Omental fat pad (tissue), 4 donors: ENCODE measurements at places on chromosomes 13 and 19.

DNA sequence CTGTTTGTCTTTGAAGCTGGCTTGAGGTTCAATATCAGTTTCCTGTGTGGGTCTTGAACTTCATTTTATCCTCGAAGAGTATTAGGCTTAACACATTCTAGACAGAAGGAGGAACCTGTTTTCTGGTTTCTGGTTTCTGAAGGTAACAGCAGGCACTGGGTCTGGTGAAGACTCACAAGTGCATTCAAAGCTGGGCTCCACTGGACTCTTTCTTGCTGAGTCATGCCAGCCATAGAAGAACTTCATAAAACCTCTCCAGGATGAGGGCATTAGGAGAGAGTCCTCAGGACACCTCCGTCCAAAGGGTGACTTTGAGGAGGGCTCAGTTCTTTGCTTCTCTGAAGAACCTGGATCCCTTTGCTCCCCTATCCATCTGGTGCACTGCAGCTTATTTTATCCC lies 668.6 kb upstream of the SLC10A2 start:
- no peak for DNase-seq

- DNase-seq, result no peak
These were observed 42.3 kb downstream of the DEDD2 start for GRCh38 chr19:42174958-42175734.

DNA sequence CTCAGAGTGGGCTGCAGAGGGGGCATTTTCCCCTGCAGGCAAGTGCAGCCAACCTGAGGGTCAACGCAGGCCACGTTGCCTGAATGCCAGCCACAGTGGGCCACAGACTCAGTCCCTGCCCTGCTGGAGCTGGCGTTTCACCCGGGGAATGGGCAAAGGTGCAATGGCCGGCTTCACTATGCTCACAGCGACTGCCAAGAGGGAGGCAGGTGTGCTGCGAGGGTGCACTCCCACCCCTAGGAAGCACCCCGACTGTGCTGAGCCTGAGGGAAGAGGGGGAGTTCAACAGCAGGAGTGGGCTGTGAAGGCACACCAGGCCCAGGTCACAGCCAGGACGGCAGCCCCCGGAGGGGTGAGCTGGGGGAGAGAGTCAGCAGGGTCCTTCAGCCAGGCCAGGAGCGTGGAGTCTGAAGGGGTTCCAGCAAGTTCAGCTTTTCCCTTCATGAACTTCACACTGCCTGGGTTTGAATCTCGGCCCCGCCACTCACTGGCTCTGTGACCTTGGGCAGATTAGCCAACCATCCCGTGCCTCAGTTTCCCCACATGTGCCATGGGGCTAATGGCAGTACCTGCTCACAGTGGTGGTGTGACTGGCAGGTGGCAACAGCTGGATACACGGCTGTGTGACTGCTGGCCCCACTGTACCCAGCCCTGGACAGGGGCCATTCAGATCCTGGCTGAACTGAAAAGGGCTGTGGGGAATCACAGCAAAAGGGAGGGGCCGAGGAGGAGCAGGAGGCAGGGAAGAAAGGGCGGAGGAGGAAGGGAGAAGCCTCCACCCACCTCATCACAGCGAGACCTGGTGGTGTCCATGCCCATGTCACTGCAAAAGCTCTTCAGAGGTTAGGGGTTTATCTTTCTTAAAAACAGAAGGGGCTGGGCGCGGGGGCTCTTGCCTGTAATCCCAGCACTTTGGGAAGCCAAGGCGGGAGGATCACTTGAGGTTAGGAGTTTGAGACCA lies 7.6 kb downstream of the TRAPPC6A start:
- no peak for DNase-seq

DNA sequence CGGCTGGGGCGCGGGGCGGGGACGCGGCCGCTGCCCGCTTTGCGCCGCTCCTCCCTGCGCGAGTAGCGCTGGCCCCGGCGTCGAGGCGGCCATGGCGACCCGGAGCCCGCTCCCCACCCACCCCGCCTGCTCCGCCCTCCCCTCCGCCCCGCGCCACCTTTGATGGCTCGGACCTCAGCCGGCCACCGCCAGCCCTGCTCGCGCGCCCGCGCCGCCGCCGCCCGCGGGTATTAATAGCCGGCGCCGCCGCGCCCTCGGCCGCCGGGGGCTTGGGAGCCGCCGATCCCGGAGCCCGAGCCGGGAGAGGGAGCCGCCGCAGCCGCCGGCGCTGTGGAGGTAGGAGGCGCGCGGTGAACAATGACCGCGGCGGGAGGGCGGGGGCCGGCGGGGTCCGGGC lies 261 bp downstream of the FARP1 start:
- no peak for DNase-seq

DNA sequence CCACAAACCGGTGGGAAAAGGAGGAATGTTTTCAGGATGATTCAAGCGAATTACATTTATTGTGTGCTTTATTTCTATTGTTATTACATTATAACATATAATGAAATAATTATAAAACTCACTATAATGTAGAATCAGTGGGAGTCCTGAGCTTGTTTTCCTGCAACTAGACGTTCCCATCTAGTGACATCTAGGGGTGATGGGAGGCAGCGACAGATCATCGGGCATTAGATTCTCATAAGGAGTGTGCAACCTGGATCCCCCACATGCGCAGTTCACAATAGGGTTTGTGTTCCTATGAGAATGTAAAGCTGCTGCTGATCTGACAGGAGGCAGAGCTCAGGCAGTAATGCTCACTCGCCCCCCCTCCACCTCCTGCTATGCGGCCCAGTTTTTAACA lies 54.5 kb downstream of the SPTBN4 start:
- no peak for DNase-seq

- DNase-seq, result no peak
These were observed 9.5 kb upstream of the VSTM2B start for GRCh38 chr19:29516358-29516725.

DNA sequence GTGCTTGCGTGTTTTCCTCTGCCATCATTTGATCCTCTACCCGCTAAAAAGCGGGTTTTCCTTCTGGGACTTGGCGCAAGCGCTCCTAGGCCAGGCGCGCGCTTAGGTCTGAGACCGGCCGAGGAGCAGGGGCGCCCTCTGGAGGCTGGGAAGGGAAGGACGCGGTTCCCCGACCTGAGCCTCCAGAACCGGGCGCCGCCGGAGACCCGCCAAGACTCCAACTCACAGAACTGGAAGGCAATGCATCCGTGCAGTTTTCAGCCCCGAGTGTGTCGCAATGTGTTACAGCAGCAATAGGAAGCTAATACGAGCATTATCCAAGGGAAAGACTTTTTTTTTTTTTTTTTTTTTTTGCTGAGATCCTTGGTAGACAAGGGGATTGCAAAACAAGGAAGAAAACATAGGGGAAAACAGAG lies 190.9 kb downstream of the COL4A1 start:
- DNase-seq, result no peak

GRCh38 chr13:33862016-33862415 lies 44.1 kb downstream of the RFC3 start:
- DNase-seq, result no peak

- DNase-seq, result no peak
These were observed 143.5 kb downstream of the RXFP2 start for GRCh38 chr13:31882794-31883193.

- no peak for DNase-seq
These were observed 12.6 kb downstream of the LRRC4B start for GRCh38 chr19:50555450-50556281.

DNA sequence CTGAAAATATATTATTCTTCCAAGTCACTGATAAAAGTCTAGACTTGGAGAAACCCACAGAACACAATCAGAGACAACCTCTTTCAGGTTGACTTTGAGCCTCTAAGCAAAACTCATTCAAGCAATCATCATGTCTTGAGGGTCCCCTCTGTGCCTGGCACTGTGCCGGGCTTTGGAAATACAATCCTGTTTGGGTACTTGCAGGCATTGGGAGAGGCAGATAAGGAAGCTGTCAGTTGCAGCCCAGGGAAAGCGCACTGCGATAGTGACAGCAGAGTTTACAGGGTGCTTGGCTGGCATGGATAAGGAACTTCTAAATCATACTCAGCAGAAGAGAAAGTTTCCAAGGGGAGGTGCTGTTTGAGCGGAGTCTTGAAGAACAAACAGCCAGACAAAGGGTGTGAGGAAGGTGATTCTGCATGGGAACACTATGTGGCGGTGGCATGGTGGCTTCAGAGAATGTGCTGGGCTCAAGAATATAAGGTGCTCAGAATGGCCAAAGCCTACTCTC lies 9.1 kb downstream of the SERP2 start:
- no peak for DNase-seq

DNA sequence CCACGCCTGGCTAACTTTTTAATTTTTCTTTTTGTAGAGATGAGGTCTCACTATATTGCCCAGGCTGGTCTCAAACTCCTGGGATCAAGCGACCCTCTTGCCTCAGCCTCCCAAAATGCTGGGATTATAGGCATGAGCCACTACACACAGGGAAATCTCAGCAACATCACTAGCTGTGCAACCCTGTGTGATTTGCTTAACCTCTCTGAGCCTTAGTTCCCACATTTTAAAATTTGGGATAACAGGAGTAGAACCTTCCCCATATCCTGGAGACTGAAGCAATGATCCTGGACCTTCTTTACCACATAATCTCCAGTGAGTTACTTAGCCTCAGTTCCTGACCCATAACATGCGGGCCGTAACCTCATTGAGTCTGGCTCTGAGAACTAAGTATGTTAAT lies 139.1 kb downstream of the IER2 start:
- no peak for DNase-seq

DNA sequence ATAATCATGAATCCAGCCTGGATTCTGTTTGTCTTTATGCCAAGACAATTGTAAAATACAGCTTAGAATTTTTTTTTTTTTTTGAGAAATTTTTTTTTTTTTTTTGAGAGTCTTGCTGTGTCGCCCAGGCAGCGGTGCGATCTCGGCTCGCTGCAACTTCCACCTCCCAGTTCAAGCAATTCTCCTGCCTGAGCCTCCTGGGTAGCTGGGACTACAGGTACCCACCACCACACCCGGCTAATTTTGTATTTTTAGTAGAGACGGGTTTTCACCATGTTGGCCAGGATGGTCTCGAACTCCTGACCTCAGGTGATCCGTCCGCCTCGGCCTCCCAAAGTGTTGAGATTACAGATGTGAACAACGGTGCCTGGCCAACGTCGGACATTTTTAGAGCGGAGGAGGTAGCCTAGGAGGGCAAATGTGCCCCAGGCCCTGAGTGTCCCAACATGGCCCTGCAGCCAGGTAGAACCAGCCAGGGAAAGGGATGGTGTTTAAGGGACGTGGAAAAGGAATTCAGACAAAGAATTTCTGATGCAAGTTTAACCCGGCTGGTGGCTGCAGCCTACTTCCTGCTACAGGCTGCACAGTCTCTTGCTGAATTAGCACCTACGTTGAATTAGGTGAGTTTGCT lies 89.8 kb downstream of the GNG7 start:
- no peak for DNase-seq

- no peak for DNase-seq
These were observed 87.6 kb downstream of the HSPH1 start for GRCh38 chr13:31073859-31074718.

DNA sequence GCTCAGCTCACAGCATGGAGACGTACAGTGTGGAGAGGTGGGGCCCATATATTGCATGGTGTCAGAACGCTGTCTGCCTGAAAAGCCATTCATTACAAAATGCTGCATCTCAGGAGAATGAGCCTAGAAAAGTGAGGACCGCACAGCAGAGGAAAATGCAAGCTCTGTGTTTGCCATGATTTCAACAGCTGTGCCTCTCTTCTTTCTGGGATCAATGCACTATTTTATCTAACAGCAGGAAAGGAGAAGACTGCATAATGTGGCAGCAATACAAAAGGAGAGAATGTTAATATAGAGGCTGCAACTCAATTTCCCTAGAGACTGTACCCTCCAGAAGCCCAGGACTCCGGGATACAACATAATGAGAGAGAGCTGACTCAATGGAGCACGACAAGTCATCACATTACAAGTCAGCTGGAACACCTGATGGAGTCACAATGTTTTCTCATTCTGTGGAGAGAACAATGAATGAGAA lies 368.0 kb downstream of the FGF14 start:
- no peak for DNase-seq

DNA sequence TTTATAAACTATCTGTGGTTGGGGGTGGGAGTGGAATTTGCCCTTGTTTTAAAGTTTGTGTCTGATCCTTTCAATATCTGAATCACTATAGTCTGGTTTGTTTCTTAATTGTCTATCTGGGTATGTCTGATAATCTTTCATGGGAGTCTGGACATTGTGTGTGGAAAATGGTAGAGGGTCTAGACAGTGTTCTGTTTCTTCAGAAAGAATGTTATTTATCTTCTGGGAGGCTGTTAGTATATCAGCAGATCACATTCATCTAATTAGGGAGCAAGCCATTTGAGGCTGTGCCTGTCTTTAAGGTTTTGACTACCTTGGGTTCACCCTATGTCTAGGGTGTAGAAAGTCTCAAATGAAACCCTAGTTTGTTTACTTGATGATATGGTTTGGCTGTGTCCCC lies 110.5 kb downstream of the NDFIP2 start:
- DNase-seq, result no peak

- no peak for DNase-seq
These were observed 4.0 kb downstream of the S1PR5 start for GRCh38 chr19:10513223-10513622.

DNA sequence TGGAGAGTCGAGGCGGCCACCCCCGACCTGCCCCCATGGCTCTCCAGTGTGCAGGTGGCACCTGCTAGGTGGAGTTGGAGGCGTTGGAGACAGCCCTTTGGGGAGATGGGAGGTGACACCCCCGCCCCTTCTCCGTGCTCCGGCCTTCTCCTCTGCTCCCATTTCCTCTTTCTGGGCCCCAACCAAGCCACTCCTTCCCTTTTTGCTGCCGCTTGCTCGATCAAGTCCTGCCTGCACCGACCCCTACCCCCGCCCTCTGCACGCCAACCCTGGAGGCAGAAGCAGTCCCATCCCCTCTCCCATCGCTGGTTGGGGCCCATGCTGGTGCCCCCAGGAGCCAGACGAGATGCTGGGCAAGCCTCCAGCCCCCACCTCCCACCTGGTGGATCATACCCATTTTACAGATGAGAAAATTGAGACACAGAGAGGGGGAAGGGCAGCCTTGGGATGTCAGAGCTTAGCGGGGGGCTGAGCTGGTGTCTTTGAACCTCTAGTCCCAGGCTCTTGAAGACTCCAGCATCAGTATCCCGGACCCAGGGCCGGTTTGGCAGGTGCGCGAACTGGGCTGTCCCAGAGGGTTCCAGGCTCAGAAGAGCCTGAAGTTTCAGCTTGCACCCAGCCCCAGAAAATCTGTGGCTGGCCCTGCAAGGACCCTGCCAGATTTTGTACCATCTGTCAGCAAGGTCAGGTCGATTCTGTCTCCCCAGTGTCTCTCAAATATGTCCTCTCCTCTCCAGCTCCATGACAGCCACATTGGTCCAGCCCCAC lies 10.3 kb downstream of the GNA15 start:
- DNase-seq, result no peak

- no peak for DNase-seq
These were observed 419.3 kb upstream of the GPC6 start for GRCh38 chr13:92807353-92807752.

- no peak for DNase-seq
These were observed 15.2 kb upstream of the CPB2 start for GRCh38 chr13:46119883-46120614.

- no peak for DNase-seq
These were observed 6.8 kb downstream of the PIK3R2 start for GRCh38 chr19:18159810-18160209.
